Activated T-helper 2 cell treated with anti-CD3 and anti-CD28 coated beads, Interferon-gamma antibody, Interleukin-2, Interleukin-4, amounts not matched to agents 10 μg/mL and 5 μg/mL and 100 μg/mL, durations not matched to agents 14 hours and 24 hours and 36 hours (primary cell): ENCODE measurements at places on chromosomes 12 and 14. TPM values are rescaled to one million over a fixed set of nuclear protein-coding genes. Genes with fewer than 3 reads are reported as not detected.

Gene SVOP
- total RNA-seq: not detected in 2 replicates

Gene EMP1
- 9.5 and 10.2 TPM in 2 replicates for total RNA-seq

DNA sequence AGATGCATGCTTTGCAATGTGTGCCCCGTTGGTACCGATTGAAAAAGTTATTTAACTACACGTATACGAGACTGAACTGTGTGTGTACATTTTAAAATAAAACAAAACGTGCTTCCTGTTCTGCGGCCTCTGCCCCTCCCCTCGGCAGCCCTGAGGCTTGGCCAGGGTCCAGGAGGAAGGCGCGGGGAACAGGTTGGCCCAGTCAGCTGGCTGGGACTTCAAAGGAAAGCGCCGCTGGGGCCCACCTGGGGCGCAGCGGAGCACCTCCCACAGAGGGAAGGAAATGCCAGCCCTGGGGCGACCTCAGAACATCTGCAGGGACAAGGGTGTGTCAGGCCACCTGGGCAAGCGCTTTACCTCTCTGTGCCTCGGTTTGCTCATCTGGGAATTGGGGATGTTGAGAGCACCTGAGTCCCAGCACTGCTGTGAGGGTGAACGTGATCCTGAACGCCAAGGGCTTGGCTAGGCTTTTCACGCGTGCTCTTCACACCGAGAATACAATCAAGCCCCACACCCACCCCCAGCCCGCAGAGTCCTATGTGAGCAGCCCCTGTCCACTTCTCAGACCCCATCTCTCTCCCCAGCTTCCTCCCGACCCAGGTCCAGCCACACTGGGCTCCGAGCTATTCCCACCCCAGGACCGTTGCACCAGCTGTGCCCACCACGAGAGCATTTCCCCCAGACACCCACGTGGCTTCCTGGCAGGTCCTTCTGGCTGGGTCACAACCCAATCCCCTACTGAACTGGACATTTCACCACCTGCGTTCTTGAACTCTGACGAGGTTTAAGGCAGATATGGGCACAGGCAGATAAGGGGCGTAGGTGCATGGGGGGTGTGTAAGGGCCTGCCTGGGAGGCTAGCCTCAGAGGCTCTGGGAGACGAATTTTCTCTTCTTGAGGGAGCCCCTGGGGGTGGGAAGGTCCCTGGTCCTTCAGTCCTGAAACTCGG lies 41.9 kb upstream of the NCOR2 start:
- peak overlapping the region; percentile 5 for H3K4me3 ChIP-seq
- DNase-seq: peak; percentile 37
- H3K27me3 ChIP-seq: peaks cover 36% of the 10 kb centered on the region
- H3K27ac ChIP-seq: no peak overlapping the region
- peaks cover 11% of the 10 kb centered on the region for H3K4me1 ChIP-seq
- H3K36me3 ChIP-seq: no peaks in the 10 kb centered on the region

Gene CATSPERB
- 0.46 and 0.69 TPM in 2 replicates for total RNA-seq

Gene RIN3
- total RNA-seq: 21.1 and 22.1 TPM in 2 replicates

DNA sequence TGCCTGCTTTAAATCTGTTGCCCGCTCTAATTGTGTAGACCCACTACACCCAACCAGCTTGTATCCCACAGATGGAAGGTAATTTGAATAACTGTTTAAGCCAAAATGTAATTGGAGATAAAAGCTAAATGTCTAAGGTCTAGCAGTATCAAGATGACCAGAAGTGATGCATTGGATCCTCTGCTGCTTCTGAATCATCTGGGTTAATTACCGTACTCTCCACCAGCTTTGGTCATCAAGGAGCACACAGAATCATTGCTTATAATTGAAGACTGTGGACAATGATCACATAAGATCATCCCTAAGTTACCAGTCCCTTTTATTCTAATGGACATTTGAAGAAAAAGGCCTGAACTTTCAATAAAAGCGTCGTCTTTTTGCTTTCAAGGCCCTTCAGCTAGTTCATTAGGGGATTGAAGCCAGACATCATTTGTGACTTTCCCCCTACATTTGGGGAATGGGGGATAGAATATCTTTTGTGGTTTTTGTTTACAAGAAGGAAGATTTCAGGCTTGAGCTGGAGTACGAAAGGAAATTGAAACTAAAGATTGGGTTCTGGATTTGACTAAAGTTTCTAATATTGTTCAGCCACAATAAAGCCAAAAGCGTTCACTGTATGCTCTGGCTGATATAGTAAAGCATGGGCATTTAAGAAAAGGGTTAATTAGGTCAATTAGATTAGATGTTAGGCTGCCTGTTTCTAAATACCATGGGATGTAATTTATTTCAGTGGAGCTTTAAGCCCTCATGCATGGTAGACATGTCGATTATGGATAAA lies 123.2 kb downstream of the CHST11 start:
- no peak for DNase-seq
- peaks cover 7% of the 10 kb centered on the region for H3K36me3 ChIP-seq
- no peaks in the 10 kb centered on the region for H3K27me3 ChIP-seq
- no peak overlapping the region for H3K27ac ChIP-seq
- H3K4me1 ChIP-seq: peaks cover 77% of the 10 kb centered on the region

Gene RAPGEF3
- 1.8 and 2.7 TPM in 2 replicates for total RNA-seq

Gene NAA30
- total RNA-seq: 16.8 and 17.8 TPM in 2 replicates

Gene BMAL2
- total RNA-seq: 58.9 and 59.6 TPM in 2 replicates

DNA sequence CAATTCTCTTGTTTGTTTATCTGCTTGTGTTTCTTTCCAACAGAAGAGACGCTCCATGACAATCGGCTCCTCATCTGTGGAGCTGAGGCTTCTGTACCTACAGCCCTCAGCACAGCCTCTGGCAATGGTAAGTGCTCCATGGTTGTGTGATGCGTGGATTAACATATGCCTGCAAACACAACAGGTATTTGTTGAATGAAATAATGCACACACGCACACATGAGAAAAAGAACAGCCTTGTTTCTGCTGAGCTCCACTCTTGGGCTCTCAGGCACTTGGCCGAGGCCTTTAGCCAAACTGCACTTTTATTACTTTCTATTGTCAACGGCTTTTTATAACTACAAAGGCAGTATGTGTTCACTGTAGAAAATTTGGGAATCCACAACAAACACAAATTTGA lies 120.4 kb upstream of the TMCC3 start:
- H3K27ac ChIP-seq: no peak overlapping the region
- DNase-seq: no peak
- H3K27me3 ChIP-seq: peaks cover 29% of the 10 kb centered on the region
- H3K4me1 ChIP-seq: no peaks in the 10 kb centered on the region
- no peak overlapping the region for H3K4me3 ChIP-seq

- DNase-seq: peak; percentile 71
- H3K27ac ChIP-seq: peak overlapping the region; percentile 93
- H3K4me1 ChIP-seq: peaks cover 42% of the 10 kb centered on the region
- peak overlapping the region; percentile 89 for H3K4me3 ChIP-seq
- H3K27me3 ChIP-seq: no peaks in the 10 kb centered on the region
Observed at GRCh38 chr12:57744194-57744776, 554 bp upstream of the TSPAN31 start.

GRCh38 chr12:67523538-67523937 lies 125.0 kb upstream of the DYRK2 start:
- H3K27me3 ChIP-seq: peaks cover 8% of the 10 kb centered on the region
- no peaks in the 10 kb centered on the region for H3K4me1 ChIP-seq
- H3K36me3 ChIP-seq: no peaks in the 10 kb centered on the region
- no peak overlapping the region for H3K4me3 ChIP-seq

GRCh38 chr14:72675126-72675525 lies 218.8 kb downstream of the DPF3 start:
- H3K4me3 ChIP-seq: no peak overlapping the region
- no peak for DNase-seq
- H3K27ac ChIP-seq: no peak overlapping the region
- peaks cover 23% of the 10 kb centered on the region for H3K27me3 ChIP-seq

DNA sequence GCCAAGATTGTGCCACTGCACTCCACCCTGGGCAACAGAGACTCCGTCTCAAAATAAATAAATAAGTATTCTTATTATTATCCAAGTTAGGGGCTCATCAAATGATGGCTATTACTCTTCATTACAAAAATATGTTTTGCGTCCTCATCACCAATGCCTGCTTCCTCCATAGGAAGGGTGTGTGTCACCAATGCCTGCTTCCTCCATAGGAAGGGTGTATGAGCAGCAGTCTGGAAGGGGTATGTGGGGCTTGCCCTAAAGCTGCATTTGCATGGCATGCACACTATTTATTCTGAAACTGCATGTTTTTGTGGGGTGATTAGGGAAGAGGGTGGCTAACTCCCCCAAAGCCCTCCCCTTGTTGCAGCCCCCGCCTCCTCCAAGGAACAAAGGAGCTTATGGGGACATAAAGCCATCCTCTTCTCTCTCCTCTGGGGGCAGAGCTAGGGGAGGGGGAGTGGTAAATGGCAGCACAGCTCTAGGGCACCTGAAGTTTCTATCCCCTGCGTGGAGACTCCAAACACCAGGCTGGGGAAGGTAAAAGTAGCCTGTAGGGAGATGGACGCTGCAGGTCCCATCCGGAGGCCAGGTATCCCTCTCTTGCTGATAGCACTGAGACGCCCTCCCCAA lies 1.3 kb downstream of the CAMKK2 start:
- peak overlapping the region; percentile 91 for H3K4me3 ChIP-seq
- no peaks in the 10 kb centered on the region for H3K27me3 ChIP-seq
- peak overlapping the region; percentile 78 for H3K27ac ChIP-seq

DNA sequence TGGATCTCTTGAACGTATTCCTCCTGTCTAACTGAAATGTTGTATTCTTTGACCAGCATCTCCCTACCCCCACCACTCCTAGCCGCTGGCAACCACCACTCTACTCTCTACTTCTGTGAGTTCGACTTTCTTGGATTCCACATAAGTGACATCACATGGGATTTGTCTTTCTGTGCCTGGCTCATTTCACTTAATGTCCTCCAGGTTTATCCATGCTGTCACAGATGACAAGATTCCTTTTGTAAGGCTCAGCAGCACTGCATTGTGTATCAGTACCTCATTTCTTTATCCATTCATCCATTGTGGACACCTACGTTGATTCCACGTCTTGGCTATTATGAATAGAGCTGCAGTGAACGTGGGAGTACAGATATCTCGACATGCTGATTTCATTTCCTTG lies 10.5 kb downstream of the PRKAB1 start:
- peaks cover 89% of the 10 kb centered on the region for H3K36me3 ChIP-seq
- H3K27ac ChIP-seq: no peak overlapping the region

DNA sequence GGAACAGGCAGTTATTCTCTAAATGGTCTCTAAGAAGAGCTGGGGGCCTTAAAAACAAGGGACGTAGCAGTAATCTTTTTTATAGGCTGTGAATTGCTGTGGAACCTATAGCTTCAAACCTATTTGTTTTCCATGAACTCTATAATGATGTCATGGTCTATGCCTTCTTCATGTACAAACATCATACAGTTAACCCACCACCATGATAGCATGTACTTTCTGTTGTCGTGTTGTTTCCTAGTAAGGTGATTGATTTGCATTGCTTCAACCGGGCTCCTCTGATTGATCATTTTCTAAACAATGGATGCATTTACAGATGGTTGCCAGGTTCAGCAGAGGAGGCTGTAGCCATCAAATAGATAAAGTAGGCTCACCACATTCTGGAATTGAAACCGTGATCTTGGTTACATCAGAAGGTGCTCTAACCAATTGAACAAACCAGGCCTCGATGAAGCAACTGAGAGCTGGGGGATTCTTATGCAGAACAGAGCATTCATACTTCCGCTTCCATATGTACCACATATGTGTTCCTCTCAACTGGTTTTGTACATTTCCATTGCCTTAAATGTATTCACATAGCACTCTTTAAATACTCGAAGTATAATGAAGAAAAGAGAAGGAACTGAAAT lies 25.6 kb upstream of the PCNX1 start:
- no peaks in the 10 kb centered on the region for H3K36me3 ChIP-seq
- H3K4me1 ChIP-seq: peaks cover 52% of the 10 kb centered on the region
- DNase-seq: no peak
- no peak overlapping the region for H3K27ac ChIP-seq
- no peak overlapping the region for H3K4me3 ChIP-seq

Gene TMEM116
- 7.2 and 9.0 TPM in 2 replicates for total RNA-seq

Gene PLA2G1B
- total RNA-seq: not detected in 2 replicates

- peaks cover 28% of the 10 kb centered on the region for H3K36me3 ChIP-seq
- no peak for DNase-seq
- H3K27ac ChIP-seq: peak overlapping the region; percentile 71
- H3K27me3 ChIP-seq: no peaks in the 10 kb centered on the region
- H3K4me3 ChIP-seq: peak overlapping the region; percentile 77
- peaks cover 33% of the 10 kb centered on the region for H3K4me1 ChIP-seq
Observed at GRCh38 chr12:109092497-109093021, 713 bp downstream of the ALKBH2 start.

DNA sequence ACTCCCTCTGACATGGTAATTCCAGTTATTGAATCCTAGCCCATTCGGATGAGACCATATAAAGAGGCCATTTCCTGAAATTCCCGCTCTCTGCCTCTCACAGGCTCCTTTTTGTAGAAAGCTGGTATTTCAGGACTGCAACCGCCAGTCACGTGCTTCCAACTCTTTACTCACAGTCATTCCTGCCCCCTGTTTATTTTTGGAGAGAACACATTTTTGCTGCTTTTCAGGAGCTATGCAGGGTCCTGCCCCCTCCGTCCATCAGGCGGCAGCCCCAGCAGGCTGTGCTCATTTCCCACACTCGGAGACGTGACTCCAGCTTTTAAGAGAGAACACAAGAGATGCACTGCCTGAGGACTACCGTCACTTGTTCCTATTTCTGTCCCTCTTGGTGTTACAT lies 26.8 kb downstream of the IFT43 start:
- no peak for DNase-seq
- H3K27ac ChIP-seq: no peak overlapping the region
- H3K4me1 ChIP-seq: peaks cover 7% of the 10 kb centered on the region
- H3K36me3 ChIP-seq: no peaks in the 10 kb centered on the region
- no peaks in the 10 kb centered on the region for H3K27me3 ChIP-seq

DNA sequence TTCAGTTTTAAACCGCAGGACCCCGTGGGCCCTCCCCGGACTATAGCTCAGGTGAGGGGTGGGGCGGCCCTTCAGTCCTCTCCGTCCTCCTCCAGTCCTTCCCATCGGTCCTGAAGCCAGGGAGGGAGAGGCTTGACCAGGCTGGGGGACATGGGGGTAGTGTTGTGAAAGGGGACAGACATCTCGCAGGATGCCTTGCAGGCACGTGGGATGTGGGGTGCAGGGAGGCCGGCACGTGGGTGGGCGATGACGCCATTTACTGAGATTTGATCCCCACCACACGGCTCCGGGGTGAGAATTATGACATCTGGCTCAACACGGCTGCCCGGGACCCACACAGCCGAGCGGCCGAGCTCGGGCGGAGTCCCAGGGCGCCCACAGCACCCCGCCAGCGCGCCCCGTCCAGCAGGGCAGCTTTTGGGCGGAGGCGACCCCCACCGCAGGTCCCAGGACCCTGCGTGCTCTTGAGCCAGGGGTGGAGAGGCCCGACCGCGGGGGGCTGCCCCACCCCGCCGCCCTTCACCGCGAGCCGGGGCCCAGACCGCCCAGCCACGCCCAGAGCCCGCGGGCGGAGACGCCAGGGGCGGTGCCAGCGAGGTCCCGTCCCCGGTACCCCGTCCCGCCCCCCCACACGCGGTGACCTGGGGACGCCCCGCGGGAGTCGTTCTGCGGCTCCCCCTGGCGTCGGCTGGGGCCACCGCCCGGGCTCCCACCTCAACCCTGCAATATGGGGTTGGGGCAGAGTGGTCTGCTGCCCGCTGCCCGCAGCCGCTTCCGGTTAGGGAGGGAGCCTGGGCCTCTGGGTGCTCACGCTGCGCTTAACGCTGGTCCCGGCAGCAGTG lies 3.3 kb upstream of the EXOC3L4 start:
- no peaks in the 10 kb centered on the region for H3K36me3 ChIP-seq
- peak overlapping the region; percentile 30 for H3K4me3 ChIP-seq
- no peak overlapping the region for H3K27ac ChIP-seq
- DNase-seq: peak; percentile 62
- H3K4me1 ChIP-seq: peaks cover 4% of the 10 kb centered on the region

GRCh38 chr12:52038447-52038846 lies 12.8 kb upstream of the NR4A1 start:
- peak overlapping the region; percentile 88 for H3K4me3 ChIP-seq
- H3K27me3 ChIP-seq: peaks cover 6% of the 10 kb centered on the region
- H3K36me3 ChIP-seq: peaks cover 17% of the 10 kb centered on the region
- no peak for DNase-seq
- peak overlapping the region; percentile 76 for H3K27ac ChIP-seq
